ENCODE measurements at places on chromosomes 3 and 15.

- DNase-seq, result no peak
Measured at GRCh38 chr3:67875338-67875737, 220.9 kb upstream of the SUCLG2 start.

GRCh38 chr15:89964232-89964954 lies 36.7 kb upstream of the ZNF710 start:
- no peak for DNase-seq

- DNase-seq, result no peak
Measured at GRCh38 chr3:163476179-163476578, 1602.1 kb downstream of the SI start.

DNA sequence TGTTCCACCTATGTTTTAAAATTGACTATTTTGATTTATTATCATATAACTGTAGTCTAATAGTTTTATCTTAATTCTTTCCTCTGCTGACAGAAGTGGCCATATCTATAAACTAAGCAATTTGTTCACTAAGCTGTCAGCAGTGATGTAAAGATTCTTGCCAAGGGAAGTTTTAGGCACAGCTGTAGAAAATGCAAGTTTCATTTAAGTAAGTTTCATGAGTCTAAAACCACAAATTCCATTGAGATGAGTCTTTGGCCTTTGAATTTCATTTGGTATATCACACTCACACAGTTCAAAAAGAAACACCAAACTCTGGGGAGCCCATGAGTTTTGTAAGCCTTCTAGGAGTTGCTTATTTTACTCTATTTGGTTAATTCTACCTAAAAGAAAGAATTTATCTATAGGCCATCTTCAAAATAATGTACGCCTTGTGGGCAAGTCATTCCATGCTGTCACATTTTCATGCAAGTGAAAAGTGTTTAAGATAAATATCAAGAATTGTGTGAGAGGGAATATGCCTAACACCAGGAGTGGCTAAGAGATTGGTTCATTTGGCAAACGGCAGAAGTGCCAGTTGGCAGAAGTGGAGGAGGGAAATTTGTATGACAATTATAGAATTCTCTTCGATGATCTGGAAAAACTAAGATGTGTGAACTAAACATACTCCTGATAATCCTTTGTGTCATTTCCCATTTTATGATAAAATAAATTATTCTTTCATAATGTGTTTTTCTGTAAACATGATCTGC lies 292.9 kb downstream of the ZIC4 start:
- DNase-seq, result no peak

GRCh38 chr15:40037721-40038120 lies 1.3 kb downstream of the SRP14 start:
- DNase-seq, result no peak

DNA sequence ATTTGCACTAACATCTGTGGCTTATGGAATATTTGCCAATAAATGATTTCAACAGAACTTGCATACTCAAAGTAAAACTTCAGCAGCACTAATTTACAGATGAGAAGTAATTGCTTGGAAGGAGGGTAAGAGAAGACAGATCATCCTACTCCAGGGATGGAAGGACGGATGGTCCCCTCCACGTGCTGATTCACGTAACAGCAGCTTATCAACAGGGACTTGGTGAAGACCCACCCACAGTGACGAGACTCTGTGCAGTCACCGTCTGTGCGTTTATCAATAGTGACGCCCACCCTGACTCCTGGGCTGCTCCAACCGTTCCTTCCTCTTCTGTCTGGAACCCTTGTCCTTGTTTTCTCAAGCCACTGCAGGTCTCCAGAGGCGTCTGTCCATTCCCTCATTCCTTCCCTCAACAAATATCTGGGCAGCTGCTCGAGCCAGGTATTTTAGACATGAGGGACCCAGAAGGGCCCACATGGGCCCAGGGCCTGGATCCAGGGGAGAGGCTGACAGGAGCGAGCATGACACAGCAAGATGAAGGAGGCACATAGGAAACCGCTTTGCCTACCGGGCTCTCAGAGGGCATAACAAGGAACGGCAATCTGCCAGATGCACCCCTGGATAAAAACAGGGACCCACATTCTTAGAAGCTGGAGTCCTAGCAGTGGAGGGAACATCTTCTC lies 33.3 kb downstream of the PCSK6 start:
- DNase-seq, result no peak

- DNase-seq, result no peak
Measured at GRCh38 chr15:87758794-87759418, 497.6 kb downstream of the NTRK3 start.

GRCh38 chr15:40463886-40464545 lies 6.8 kb upstream of the CHST14 start:
- no peak for DNase-seq

DNA sequence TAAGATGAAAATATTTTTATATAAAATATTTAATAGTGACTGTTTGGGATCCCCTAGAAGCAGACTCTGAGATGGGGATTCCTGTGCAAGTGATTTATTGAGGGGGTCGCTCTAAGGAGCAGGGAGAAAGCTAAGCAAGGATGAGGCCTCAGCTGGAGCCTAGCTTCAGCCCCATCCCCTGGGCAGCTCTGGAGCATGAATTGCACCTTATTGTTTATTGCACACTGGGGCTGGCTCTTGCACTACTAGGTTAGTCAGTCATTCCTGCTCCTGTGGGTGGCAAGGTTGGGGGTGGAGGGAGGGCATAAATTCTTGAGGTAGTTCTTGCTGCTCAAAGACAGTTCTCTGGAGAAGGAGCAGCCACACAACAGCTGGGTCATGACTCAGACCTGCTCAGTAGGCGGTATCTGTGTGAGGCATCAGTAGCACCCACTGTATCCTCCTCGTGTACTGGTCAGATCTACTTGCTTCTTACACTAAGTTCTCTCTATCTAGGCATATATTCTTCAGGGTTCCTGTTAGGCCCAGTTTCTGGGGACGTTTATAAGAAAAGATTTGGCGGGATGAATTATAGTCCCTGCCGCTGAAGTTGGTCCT lies 27.2 kb upstream of the TNFSF10 start:
- DNase-seq, result peak; percentile 8

DNA sequence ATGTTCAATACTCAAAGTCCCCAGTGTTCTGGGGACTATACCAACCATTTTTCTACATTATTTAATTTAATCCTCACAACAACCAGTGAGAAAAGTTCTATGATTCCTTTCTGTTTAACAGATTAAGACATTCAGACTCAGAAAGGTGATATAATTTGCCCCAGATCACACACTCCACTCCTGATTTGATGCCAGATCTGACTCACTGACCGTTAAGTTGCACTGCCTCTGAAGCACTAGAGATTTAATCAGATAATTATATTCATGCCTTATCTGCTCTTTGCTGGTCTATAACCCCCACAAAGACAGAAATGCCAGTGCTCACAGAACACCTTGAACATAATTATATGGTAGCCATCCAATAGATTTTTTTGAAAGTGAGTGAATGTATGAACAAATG lies 501.0 kb downstream of the IGSF11 start:
- no peak for DNase-seq

- no peak for DNase-seq
Measured at GRCh38 chr3:111311709-111312235, 230.2 kb upstream of the CD96 start.

- DNase-seq, result no peak
Measured at GRCh38 chr3:143301031-143301901, 181.7 kb downstream of the CHST2 start.

- DNase-seq, result peak; percentile 45
Measured at GRCh38 chr15:77634266-77634962, 1.7 kb upstream of the LINGO1 start.

DNA sequence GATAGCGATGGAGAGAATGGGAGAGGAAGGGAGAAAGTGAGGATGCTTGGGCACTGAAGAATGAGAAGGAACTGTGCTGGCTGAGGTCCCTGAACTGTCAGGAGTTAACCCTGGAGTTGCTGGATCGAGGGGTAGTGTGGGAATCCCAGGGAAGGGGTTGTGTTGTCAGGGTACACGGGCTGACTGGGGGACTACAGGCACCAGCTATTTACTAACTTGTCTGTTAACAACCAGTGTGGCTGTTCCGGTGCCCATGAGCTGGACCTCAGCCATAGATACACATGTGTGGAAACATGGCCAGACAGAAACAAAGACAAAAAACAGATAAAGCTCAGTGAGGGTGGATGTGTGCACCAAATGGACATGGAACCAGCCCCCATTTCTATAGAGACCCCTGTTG lies 55.1 kb downstream of the GASK1A start:
- no peak for DNase-seq

DNA sequence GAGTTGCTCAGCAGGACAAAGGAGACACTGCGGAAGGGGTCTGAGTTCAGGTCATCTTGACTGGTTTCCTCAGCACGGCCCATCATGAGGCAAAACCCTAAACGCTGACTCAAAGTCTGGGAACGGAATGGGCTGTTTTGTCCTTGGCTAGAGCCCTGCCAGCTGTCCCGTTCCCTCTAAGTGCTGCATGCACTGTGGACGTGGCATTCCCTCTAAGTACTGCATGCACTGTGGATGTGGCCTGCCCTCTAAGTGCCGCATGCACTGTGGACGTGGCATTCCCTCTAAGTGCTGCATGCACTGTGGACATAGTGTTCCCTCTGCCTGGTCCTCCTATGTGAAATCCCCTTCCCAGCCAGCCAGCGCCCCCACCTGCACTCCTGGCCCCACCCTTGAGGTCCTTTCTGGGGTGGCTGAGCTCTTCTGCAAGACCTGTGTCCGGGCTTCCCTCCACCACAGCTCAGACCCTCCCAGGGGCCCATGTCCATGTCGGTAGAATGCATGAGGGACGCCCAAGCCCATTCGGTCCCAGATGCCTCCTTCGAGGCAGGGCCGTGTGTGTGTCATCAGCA lies 36.7 kb downstream of the TM2D3 start:
- no peak for DNase-seq

DNA sequence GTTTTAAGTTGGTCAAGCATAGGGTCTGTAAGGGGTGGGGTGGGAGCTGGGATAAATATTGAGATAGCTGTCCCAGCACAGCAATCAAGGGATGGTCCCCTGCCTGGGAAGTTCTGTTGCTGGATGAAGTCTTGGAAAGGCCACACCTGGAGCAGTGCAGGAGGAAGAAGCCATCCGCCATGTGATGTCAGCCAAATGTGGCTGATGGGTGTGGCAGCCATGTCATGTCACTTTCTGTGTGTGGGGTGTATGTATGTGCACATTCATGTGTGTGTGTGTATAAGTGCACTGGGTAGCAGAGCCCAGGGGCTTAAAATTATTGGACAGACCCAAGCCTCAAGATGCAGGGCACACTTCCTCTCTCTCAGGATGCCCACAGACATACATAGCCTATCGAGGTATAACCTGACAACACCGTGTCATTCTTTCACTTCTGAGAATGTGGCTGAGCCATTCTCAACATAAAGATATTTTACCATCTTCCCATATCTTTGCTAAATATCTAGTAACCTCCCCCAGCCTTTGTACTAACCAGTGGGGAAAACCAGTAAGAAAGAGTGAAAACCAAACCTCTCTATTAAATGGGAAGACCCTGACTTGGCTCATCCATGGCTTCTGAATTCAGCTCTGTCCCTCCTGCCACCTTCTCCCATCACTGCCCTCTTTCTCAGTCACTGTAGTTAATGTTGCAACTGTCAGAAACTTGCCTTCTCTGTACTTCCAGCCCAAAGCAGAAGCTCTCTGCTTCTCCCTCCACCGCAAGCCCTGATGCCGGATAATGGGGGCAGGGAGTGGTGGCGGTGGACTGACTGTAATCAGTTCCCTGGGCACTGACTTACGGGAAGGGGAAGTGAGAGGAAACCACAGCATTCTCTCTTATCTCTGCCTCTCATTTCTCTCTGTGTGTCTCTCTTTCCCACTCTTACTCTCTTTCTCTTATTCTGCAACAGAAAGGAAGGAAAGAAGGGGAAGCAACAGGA lies 11.2 kb downstream of the TNFSF10 start:
- DNase-seq, result peak; percentile 36

- DNase-seq, result no peak
Measured at GRCh38 chr3:31014317-31015040, 120.0 kb upstream of the GADL1 start.

- no peak for DNase-seq
Measured at GRCh38 chr3:53835257-53835656, 11.0 kb downstream of the CHDH start.

DNA sequence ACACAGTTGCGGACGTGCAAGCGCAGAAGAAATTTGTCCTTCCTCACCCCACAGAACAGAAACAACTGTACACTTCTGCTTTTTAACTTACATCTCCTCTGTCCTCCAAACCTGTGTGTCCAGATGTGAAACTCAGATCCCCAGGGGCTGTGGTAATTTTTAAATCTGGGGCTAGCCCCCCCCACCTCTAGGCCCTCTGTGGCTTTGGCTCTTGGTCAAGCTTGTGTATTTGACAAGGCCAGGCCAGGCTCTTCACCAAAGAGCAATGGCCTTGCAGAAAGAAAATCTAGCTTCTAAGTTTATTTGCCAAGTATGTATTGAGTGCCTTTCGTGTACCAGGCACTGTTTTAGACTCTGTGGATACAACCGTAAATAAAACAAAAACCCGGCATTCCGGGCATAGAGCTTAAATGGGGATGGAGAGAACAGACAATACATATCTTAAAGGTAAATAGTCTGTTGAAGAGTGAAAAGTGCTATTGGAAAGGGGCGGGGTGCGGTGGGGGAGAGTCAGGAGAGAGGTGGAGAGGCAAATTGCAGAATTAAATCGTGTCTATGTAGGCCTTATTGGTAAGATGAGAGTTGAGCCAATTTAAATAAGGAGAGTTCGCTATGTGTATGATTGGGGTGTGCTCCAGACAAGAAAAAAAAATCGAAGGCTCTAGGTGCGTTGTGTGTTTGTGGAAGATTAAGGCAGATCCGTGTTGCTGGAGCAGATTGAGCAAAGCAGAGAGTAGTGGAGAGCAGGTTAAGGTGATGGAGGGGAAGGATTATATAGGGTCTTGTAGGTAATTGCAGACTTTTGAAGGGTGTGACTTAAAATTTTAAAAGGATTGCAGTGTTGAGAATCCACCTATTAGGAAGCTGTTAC lies 781 bp upstream of the DPH6 start:
- no peak for DNase-seq

DNA sequence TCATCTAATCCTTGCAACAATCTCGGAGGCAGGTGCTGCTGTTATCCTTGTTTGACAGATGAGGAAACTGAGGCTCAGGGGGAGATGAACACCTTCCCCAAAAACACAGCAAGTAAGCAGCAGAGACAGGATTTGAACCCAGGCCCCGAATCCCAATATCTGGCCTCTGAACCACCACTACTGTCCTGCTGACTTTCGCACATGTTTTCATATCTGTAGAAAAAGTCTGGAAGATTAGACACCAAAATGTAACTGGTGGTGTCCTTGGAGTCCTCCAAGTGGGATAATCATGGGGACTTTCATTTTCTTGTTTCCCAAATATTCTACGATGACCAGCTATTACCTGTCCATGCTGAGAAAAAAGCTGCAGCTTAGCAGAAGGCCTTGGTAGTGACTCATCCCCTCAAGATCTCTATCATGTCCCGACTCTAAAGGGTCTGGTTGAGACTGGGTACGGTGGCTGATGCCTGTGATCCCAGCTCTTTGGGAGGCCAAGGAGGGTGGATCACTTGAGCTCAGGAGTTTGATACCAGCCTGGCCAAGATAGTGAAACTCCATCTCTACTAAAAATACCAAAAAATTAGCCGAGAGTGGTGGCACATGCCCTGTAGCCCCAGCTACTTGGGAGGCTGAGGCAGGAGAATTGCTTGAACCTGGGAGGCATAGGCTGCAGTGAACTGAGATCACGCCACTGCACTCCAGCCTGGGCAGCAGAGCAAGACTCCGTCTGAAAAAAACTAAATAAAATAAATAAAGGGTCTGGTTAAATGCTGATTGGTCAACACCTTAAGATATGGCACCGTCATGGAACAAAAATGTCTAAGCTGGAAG lies 8.6 kb downstream of the IRAK2 start:
- no peak for DNase-seq

GRCh38 chr15:81398910-81399551 lies 25.0 kb upstream of the TMC3 start:
- DNase-seq, result no peak

- DNase-seq, result no peak
Measured at GRCh38 chr3:525415-525814, 328.9 kb downstream of the CHL1 start.
